CD4-positive, alpha-beta memory T cell (primary cell): ENCODE measurements at places on chromosomes 12 and 14. TPM values are rescaled to one million over a fixed set of nuclear protein-coding genes. Genes with fewer than 3 reads are reported as not detected.

C14orf39 gene
- total RNA-seq, result not detected

AHNAK2 gene
- total RNA-seq, result 0.06 TPM

GRCh38 chr12:4288296-4289131 is 15.0 kb downstream of the CCND2 start:
- no peak for DNase-seq

DNA sequence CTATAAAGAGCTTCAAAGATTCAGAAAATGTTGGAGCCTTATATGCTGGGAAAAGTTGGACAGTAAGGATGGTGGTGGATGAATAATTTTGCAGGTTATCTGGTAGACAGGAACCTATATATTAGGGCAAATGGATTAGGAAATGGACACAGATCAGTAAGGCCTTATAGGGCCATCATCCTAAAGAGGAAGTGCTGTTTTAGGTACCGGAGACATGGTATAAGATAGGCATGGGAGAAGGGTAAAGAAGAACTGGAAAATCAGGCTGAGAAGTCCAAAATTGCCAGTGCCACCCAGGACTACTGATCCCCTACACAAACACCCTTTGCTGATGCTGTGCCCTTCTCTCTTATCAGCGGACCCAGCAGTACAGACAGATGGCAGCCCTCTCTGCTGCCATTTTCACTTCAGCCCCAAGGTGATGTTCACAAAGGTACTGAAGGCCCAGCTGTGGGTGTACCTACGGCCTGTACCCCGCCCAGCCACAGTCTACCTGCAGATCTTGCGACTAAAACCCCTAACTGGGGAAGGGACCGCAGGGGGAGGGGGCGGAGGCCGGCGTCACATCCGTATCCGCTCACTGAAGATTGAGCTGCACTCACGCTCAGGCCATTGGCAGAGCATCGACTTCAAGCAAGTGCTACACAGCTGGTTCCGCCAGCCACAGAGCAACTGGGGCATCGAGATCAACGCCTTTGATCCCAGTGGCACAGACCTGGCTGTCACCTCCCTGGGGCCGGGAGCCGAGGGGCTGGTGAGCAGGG is 5.5 kb downstream of the GDF11 start:
- no peak for DNase-seq

DNA sequence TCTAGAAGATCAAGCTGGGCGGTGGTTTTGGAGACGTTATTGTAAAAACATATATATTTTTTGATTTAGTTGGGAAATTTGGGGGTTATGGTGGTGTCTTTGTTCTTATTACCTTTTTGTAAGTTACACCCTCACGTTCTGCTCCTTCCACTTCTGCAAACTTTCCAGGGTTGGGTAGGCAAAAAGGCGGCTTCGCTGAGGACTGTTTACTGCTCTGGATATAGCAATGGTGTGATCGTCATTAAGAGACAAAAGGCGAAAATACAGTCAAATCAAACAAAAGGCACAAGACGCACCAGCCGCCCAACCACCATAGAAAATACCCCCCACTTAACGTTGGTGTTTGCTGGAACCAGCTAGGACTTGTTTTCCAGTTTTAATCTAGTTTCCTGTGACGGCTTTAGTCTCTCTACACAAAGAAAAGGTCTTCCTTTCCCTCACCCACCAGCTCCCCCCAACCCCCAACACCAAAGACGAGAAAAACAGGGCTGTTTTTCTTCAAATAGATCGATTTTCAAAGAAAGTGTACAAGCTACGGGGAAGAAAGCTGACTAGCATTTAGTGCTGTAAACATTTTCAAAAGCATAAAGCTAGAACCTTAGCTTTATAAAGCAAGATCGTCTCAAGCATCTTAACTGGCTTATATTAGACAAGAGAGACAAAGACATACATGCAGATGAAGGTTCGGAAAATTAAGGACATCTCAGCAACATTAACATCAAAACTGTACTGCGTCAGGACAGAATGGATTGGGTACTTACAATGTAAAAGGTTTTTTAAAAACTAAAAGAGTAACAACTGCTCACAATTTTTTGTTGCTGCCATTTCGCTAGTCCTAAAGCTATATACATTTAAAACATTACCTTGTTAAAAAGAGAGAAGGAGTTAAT is 2.0 kb upstream of the SETD1B start:
- peak; percentile 82 for DNase-seq
